ENCODE measurements at places on chromosomes 7 and 10. TPM values are rescaled to one million over a fixed set of nuclear protein-coding genes. Genes with fewer than 3 reads are reported as not detected.

Gene ZSCAN25
- 26.4 TPM for total RNA-seq

Gene OR2A7
- 9.3 TPM for total RNA-seq

Gene ZNF727
- not detected for total RNA-seq

Gene SKIDA1
- total RNA-seq = 15.3 TPM

Gene MYOZ1
- 0.31 TPM for total RNA-seq

Gene CELF2
- total RNA-seq = 3.8 TPM

Gene MOGAT3
- total RNA-seq = not detected

Gene HPSE2
- total RNA-seq = 0.10 TPM

Gene TMEM270
- total RNA-seq = not detected

- H3K27ac ChIP-seq = no peak overlapping the region
- H3K4me1 ChIP-seq = peaks cover 2% of the 10 kb centered on the region
- no peak for DNase-seq
- no peaks in the 10 kb centered on the region for H3K27me3 ChIP-seq
- peaks cover 3% of the 10 kb centered on the region for H3K36me3 ChIP-seq
Observed at GRCh38 chr10:94292434-94293090, 70.2 kb downstream of the NOC3L start.

- no peaks in the 10 kb centered on the region for H3K36me3 ChIP-seq
- peaks cover 1% of the 10 kb centered on the region for H3K4me1 ChIP-seq
- no peaks in the 10 kb centered on the region for H3K27me3 ChIP-seq
- no peak overlapping the region for H3K4me3 ChIP-seq
- no peak for DNase-seq
Observed at GRCh38 chr10:4183761-4184261, 398.8 kb upstream of the KLF6 start.

DNA sequence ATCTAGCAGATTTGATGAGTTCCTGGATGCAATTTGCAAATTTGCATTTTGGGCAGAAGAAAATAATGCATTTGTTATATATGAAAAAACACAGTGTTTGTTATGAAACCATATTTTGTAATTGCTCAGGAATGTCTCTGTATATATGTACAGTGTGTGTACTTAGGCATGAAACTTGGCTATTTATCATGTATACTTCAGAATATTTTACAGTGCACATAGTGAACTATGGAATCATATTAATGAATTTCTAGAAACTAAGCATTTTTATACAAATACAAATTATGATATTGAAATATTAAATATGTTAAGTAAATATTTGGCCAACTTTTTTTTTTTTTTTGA lies 107.5 kb downstream of the TWIST1 start:
- no peak overlapping the region for H3K4me3 ChIP-seq
- H3K27ac ChIP-seq = no peak overlapping the region
- H3K4me1 ChIP-seq = peaks cover 13% of the 10 kb centered on the region
- H3K27me3 ChIP-seq = no peaks in the 10 kb centered on the region
- no peaks in the 10 kb centered on the region for H3K36me3 ChIP-seq
- DNase-seq = no peak

DNA sequence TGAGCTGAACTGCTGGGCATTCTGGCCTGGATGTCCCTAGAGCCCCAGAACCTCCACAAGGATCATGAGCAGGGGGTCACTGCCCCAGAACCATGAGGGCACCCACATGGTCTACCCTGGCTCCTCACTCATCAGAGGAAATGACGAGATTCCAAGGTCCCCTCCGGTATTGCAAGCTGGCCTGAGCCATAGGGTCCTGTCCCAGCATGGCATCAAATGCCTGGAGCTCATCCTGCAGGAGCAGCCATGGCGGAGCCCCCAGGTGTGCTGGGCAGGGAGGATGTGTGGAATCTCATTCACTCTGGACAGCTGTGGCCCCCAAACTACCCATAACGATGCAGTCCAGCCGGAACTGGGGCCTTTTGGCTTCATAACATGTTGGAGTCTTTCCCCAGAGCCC lies 66.6 kb upstream of the ANTXRL start:
- H3K27ac ChIP-seq = no peak overlapping the region
- H3K36me3 ChIP-seq = no peaks in the 10 kb centered on the region
- H3K4me3 ChIP-seq = no peak overlapping the region
- H3K27me3 ChIP-seq = peaks cover 18% of the 10 kb centered on the region
- H3K4me1 ChIP-seq = no peaks in the 10 kb centered on the region

DNA sequence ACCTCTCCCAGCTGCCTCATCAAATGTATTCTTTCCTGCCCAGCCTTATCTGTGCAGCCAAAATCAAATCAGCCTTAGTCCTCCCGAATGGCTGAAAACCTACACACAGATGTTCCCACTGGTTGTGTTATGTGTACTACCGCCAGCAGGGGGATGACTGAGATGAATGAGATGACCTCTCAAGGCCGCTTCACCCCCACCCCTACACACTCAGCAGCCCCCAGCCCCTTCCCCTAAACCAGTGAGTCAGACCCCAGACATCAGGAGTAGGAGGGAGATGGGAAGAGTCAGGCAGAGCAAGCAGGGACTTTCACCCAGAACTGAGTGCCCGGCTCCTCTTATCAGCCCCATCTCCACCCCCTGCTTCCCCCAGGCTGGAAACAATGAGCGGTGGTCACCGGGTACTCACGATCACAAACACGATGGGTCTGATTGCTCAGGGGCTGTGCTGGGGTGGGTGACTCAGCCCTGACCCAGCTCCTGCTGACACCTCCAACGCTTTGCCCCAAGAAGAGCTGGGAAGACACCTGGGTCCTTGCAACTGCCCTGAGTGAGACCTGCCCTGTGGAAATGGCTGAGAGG lies 6.5 kb upstream of the C10orf105 start:
- peaks cover 3% of the 10 kb centered on the region for H3K4me1 ChIP-seq
- no peaks in the 10 kb centered on the region for H3K36me3 ChIP-seq
- H3K27me3 ChIP-seq = peaks cover 8% of the 10 kb centered on the region
- no peak overlapping the region for H3K27ac ChIP-seq
- no peak overlapping the region for H3K4me3 ChIP-seq

GRCh38 chr7:25122373-25122772 lies 2.7 kb downstream of the CYCS start:
- no peak overlapping the region for H3K4me3 ChIP-seq
- H3K27me3 ChIP-seq = no peaks in the 10 kb centered on the region
- H3K36me3 ChIP-seq = peaks cover 22% of the 10 kb centered on the region
- no peak for DNase-seq

DNA sequence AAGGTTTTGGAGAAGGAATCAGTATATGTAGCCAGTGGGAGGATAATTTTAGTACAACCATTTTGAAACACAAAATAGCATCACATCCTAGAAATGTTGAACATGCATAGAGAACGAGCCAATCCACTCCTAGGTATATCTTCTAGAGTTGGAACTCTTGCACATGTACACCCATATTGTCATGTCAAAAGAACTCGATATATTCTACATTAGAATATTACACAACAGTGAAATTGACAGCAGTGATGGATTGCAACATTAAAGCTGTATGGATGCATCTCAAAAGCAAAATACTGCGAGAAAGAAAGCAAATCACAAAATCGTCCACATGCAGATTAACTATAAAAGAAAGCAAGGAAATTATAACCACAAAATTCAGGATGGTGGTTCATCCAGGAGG lies 159.3 kb upstream of the NEBL start:
- DNase-seq = no peak
- H3K27me3 ChIP-seq = no peaks in the 10 kb centered on the region
- H3K36me3 ChIP-seq = peaks cover 4% of the 10 kb centered on the region
- no peak overlapping the region for H3K27ac ChIP-seq

DNA sequence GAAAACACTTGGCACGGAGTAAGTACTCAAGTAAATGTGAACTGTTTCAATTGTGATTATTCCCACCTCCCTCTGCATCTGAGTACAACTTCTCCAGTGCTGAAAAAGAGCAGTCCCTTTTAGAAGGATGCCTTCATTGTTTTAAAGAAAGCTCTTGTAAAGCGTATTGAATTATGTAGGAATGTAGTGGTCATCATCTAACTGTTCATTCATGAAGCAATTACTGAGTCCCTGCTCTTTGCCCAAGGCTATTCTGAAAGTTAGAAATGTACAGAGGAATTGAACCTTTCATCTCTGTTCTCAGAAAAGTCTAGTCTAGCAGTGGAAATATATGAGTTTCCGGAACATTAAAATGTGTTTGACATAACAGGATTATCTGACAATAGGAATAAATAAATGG lies 127.8 kb downstream of the CACNB2 start:
- H3K27ac ChIP-seq = no peak overlapping the region
- H3K36me3 ChIP-seq = no peaks in the 10 kb centered on the region
- no peak overlapping the region for H3K4me3 ChIP-seq
- peaks cover 8% of the 10 kb centered on the region for H3K4me1 ChIP-seq
- H3K27me3 ChIP-seq = no peaks in the 10 kb centered on the region

GRCh38 chr7:54546081-54546985 lies 4.2 kb downstream of the VSTM2A start:
- peaks cover 4% of the 10 kb centered on the region for H3K4me1 ChIP-seq
- peaks cover 56% of the 10 kb centered on the region for H3K27me3 ChIP-seq
- H3K36me3 ChIP-seq = no peaks in the 10 kb centered on the region
- peak overlapping the region; percentile 59 for H3K4me3 ChIP-seq
- H3K27ac ChIP-seq = no peak overlapping the region

GRCh38 chr7:2978408-2978807 lies 65.3 kb downstream of the CARD11 start:
- H3K27ac ChIP-seq = no peak overlapping the region
- H3K36me3 ChIP-seq = no peaks in the 10 kb centered on the region
- no peak for DNase-seq
- H3K4me3 ChIP-seq = peak overlapping the region; percentile 7
- H3K27me3 ChIP-seq = peaks cover 4% of the 10 kb centered on the region

GRCh38 chr7:127957886-127958285 lies 73.4 kb downstream of the LRRC4 start:
- H3K27ac ChIP-seq = no peak overlapping the region
- H3K4me1 ChIP-seq = peaks cover 19% of the 10 kb centered on the region
- H3K36me3 ChIP-seq = peaks cover 3% of the 10 kb centered on the region
- no peak for DNase-seq
- H3K27me3 ChIP-seq = no peaks in the 10 kb centered on the region
- H3K4me3 ChIP-seq = no peak overlapping the region

DNA sequence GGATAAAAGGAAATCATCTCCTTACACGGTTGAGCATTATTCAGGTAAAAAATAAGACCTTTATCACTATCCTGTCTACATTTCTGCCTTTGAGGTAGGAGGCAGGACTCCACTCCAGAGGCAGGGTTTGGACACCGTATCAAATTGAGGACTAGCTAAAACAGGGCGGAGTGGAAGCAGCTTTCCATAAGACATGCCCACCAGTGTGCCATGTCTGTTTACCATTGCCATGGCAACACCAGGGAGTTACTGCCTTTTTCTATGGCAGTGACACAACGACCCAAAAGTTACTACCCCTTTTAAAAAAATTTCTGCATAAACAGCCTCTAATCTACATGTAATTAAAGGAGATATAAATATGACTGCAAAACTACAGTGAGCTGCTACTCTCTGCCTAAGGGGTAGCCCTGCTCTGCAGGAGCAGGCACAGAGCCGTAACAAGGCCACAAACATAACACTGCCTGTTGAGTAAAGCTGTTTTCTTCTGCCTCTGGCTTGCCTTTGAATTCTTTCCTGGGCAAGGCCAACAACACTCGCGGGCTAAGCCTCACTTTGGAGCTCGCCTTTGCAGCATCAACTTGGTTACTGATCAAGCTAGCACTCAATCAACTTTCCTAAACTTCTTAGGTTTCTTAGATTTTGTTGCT lies 26.5 kb downstream of the DGKB start:
- no peaks in the 10 kb centered on the region for H3K4me1 ChIP-seq
- H3K27me3 ChIP-seq = no peaks in the 10 kb centered on the region
- no peak overlapping the region for H3K4me3 ChIP-seq

GRCh38 chr7:44264221-44264931 lies 61.0 kb downstream of the CAMK2B start:
- H3K27ac ChIP-seq = no peak overlapping the region
- H3K27me3 ChIP-seq = peaks cover 16% of the 10 kb centered on the region
- no peaks in the 10 kb centered on the region for H3K4me1 ChIP-seq

DNA sequence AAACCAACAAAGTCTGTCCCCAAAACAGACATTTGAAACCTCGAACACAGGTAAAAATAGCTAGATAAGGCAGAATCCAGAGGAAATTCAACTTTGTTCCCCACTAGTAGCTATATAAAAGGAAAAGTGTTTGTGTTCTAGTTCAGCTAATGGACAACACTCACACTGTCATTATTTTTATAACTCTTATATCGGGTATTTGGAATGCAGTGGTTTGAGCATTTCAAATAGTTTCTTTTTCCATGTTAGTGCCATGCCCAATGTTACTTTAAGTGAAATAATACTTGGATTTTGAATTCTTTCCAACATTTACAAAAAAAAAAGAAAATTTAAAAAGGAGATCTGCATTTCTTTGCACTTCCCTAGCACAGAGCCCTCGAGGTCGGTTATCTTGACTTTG lies 213.6 kb downstream of the DOCK4 start:
- no peaks in the 10 kb centered on the region for H3K4me1 ChIP-seq
- no peaks in the 10 kb centered on the region for H3K27me3 ChIP-seq
- no peak overlapping the region for H3K27ac ChIP-seq
- no peak overlapping the region for H3K4me3 ChIP-seq

DNA sequence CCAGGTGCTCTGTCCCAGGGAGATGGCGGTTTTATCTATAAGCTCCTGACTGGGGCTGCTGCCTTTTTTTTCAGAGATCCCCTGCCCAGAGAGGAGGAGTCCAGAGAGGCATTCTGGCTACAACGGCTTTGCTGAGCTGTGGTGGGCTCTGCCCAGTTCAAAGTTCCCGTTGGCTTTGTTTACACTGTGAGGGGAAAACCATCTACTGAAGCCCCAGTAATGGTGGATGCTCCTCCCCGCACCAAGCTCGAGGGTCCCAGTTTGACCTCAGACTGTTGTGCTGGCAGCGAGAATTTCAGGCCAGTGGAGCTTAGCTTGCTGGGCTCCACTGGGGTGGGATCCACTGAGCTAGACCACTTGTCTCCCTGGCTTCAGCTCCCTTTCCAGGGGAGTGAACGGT lies 16.4 kb upstream of the SLC26A5 start:
- H3K4me3 ChIP-seq = no peak overlapping the region
- no peaks in the 10 kb centered on the region for H3K36me3 ChIP-seq
- DNase-seq = no peak
- H3K4me1 ChIP-seq = no peaks in the 10 kb centered on the region
- peaks cover 19% of the 10 kb centered on the region for H3K27me3 ChIP-seq

Measured in progenitor cell of endocrine pancreas (in vitro differentiated cells).